A549 treated with Hydrocortisone at 1 μM for 4 hours (cell line): ENCODE measurements at places on chromosomes 13 and 19. TPM values are rescaled to one million over a fixed set of nuclear protein-coding genes. Genes with fewer than 3 reads are reported as not detected.

The KLK3 gene
- not detected in 5 replicates for total RNA-seq

The PALM3 gene
- 1.6 to 2.3 TPM (median 2.0 TPM) in 5 replicates for total RNA-seq

The CDC34 gene
- total RNA-seq = 67.9 to 93.1 TPM (median 87.3 TPM) in 5 replicates

The NXNL1 gene
- not detected in 5 replicates for total RNA-seq

The CPT1C gene
- total RNA-seq = 10.9 to 14.1 TPM (median 11.8 TPM) in 5 replicates

The PRR20C gene
- total RNA-seq = not detected in 5 replicates

The WDR62 gene
- total RNA-seq = 23.1 to 26.0 TPM (median 25.2 TPM) in 5 replicates

The GFY gene
- total RNA-seq = 0.14 to 0.24 TPM (median 0.16 TPM) in 5 replicates

The SMIM44 gene
- total RNA-seq = not detected in 5 replicates

The ANGPTL8 gene
- total RNA-seq = not detected in 5 replicates

The ELANE gene
- total RNA-seq = 0.09 to 0.46 TPM (median 0.20 TPM) in 5 replicates

The CDX2 gene
- total RNA-seq = 0.35 to 1.2 TPM (median 0.80 TPM) in 5 replicates

The EFNA2 gene
- total RNA-seq = 1.0 to 2.3 TPM (median 2.0 TPM) in 5 replicates

The ZNF121 gene
- 3.0 to 4.5 TPM (median 3.0 TPM) in 5 replicates for total RNA-seq

The FDX2 gene
- 23.3 to 35.3 TPM (median 32.5 TPM) in 5 replicates for total RNA-seq

The GIPR gene
- 2.5 to 3.5 TPM (median 2.8 TPM) in 5 replicates for total RNA-seq

The PRR12 gene
- 30.3 to 35.7 TPM (median 34.3 TPM) in 5 replicates for total RNA-seq

The TMPRSS9 gene
- total RNA-seq = 0.03 to 0.10 TPM (median 0.07 TPM) in 4 of 5 replicates, not detected in the other

The ZNF667 gene
- total RNA-seq = not detected in 5 replicates

The NLRP9 gene
- total RNA-seq = not detected in 5 replicates

The SERP2 gene
- not detected in 5 replicates for total RNA-seq

The ZNF536 gene
- total RNA-seq = 0.15 TPM in 1 of 5 replicates, not detected in the others

The BRME1 gene
- total RNA-seq = 0.26 to 1.0 TPM (median 0.46 TPM) in 5 replicates

The NDUFA3 gene
- total RNA-seq = 140 to 263 TPM (median 231 TPM) in 5 replicates

The SPACA4 gene
- total RNA-seq = not detected in 5 replicates

The FGF21 gene
- total RNA-seq = not detected in 5 replicates

The PCDH17 gene
- total RNA-seq = 0.02 to 0.12 TPM in 2 of 5 replicates, not detected in the others
